ENCODE measurements at places on chromosomes 3 and 15.

DNA sequence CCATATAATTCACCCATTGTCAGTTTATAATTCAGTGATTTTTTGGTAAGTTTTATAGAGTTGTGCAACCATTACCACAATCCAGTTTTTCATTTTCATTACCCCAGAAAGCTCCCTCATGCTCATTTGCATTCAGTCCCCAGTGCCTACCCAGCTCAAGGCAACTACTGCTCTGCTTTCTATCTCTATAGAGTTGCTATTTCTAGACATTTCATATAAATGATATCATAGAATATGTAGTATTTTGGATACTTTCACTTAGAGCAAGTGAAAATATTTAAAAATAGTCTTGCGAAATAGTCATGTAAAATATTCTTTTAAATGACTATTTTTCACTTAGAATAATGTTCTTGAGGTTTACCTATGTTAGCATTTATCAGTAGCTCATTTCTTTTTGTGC lies 42.1 kb downstream of the ZNF654 start:
- no peak for DNase-seq

DNA sequence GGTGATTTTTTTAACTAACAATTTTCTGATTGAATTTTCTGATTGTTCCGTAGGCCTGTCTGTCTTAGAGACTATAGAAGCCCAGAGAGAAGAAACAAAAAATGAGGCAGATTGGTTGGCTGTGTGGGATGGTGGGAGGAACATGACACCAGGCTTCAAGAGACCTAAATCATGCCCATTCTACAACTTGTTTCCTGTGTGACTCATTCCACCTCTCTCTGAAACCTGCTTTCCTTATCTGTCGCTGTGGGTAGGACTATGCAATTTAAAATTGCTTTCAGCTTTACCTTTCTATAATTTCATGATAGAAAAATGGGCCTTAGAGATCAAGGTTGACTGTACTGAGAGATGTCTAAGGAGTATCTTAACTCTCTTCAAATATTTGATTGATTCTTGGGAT lies 44.5 kb downstream of the OXNAD1 start:
- DNase-seq = no peak

- DNase-seq = no peak
Measured at GRCh38 chr3:42658091-42658770, 4.7 kb downstream of the ZBTB47 start.

DNA sequence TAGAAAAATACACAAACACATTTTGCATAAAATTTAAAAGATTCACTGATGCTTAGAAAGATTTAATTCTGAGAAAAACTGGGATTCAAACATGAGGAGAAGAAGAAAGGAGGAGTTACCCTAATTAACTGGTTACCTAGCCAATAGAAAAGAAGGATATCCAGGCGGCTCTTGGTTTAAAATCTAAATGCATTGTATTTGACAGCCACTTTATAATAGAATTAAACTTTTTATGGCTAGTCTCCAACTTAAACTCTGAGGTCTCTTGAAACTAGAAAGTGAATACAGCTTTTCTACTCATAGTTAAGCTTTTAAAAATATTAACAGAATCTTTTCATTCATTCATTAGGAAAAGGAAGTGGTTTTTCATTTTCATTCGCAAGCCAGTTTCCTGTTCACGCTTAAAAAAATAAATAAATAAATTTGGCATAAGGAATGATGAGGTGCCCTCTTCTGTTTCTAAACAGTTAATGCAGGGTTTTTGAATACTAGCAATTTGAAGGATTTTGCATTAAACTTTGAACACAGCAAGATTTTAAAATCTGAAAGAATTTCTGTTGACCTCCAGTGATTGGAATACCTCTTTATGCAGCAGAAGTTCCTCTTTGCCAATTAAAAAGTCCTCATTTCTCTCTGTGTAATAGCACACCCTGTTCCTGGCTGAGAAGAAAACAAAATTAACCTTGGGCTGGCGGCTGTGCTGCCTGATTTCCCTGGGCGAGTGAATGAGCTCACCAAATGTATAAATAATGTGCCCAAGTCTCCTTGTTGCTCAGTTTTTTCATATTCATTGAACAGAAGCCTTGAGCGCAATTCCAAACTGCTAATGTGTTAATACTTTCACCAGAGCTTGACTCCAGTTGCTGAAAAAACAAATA lies 105.1 kb downstream of the ZMAT3 start:
- DNase-seq = peak; percentile 9

- peak; percentile 62 for DNase-seq
Measured at GRCh38 chr3:160554980-160555379, 10.4 kb downstream of the KPNA4 start.

- DNase-seq = no peak
Measured at GRCh38 chr3:196246612-196247308, 30.4 kb downstream of the SLC51A start.

- DNase-seq = no peak
Measured at GRCh38 chr15:70113304-70113700, 15.6 kb upstream of the TLE3 start.

- DNase-seq = no peak
Measured at GRCh38 chr3:45787551-45787950, 8.8 kb downstream of the SLC6A20 start.

- no peak for DNase-seq
Measured at GRCh38 chr3:89260721-89261120, 153.3 kb downstream of the EPHA3 start.

DNA sequence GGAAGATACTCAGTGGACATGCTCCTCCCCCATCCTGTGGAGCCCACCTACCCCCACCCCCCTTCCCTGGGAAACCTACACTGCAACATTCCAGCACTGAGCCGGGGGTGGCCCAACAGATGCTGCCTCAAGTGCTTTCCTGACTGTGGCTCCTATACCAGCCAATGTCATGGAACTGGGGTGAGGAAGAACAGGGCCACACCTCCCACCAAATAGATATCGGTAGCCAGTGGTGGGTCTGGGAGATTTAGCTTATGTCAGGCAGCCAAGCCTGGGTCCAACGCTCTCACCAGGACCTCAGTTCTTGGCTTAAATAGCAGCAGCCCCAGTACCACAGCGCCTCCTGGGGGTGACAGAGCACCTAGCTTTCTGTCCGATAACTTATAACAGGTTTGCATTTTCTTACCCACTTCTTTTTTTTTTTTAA lies 30.3 kb downstream of the CDC25A start:
- peak; percentile 38 for DNase-seq

DNA sequence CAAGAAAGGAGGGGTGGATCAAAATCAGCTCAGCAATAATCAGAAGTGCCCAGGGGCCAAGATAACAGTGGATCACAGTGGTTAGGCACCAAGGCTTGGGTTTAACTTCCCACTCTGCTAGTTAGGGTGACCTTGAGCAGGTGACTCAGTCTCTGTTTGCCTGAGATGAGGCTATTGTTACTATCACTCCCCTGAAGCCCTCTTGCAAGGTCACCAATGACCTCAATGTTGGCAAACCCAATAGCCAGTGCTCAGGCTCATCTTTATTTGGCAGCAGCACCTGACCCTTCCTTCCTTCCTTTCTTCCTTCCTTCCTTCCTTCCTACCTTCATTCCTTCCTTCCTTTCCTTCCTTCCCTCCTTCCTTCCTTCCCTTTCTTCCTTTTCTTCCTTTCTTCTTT lies 102.4 kb upstream of the HACD2 start:
- no peak for DNase-seq

- DNase-seq = no peak
Measured at GRCh38 chr15:43210172-43210745, 10.6 kb downstream of the EPB42 start.

GRCh38 chr3:690770-691169 lies 402.1 kb upstream of the CNTN6 start:
- DNase-seq = no peak

DNA sequence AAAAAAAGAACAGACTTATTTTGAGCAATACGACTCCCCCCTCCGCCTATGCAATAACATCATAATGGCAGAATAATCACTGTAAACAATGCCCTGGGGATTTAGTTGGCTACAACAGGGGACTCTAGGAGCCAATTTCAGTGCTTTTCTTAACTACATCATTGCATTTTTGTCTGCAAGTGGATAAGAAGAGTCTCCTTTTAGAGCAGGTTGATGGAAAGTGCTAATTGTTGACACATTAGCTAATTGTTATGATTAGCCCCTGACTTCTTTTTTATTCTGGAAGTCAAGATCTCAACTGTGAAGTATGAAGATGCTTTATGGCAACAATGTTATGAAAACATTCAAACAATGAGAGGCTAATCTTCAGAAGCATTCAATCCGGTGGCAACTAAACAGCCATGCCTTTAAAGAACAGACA lies 121.2 kb downstream of the MECOM start:
- no peak for DNase-seq

DNA sequence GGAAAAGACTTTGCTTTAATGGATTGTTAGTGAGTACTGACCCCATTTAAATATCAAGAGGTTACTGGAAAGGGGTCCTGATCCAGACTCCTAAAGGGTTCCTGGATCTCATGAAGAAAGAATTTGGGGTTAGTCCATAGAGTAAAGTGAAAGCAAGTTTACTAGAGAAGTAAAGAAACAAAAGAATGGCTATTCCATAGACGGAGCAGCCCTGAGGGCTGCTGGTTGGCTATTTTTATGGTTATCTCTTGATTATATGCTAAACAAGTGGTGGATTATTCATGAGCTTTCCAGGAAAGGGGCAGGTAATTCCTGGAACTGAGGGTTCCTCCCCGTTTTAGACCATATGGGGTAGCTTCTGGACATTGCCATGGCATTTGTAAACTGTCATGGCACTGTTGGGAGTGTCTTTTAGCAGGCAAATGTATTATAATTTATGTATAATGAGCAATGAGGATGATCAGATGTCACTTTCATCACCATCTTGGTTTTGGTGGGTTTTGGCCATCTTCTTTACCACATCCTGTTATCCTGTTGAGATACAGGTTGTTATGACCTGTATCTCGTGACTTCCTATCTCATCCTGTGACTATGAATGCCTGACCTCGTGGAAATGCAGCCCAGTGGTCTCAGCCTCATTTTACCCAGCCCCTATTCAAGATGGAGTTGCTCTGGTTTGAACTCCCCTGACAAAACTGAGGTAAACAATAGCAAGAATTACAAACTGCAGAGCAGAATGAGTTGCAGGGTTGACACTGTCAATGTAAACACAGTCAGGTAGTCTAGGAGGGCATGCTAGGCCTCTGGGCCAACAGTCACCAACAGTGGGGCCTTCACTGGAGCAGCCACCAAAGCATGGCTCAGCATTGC lies 10.3 kb upstream of the GPR160 start:
- DNase-seq = no peak

- no peak for DNase-seq
Measured at GRCh38 chr15:95520511-95520910, 810.0 kb upstream of the NR2F2 start.

DNA sequence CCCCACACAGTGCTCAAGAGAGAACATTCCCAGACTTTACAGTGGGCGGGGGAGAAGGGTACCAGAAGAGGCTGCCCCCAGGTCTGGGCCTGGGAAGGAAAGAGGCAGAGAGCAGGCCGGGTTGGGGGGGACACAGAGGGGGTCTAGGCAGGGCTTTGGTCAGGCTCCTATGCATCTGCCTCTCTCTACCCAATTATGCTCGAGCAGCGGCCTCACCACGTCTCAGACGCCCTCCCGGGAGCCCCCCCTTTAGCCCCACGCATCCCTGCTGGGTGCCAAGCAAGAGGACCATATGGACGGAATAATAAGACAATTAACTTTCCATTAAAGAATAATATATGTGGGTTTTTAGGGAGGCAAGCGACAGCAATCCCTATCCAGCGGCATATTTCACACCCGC lies 32.8 kb downstream of the CACNA2D2 start:
- DNase-seq = no peak

GRCh38 chr15:33029109-33029652 lies 165.3 kb downstream of the FMN1 start:
- DNase-seq = no peak

DNA sequence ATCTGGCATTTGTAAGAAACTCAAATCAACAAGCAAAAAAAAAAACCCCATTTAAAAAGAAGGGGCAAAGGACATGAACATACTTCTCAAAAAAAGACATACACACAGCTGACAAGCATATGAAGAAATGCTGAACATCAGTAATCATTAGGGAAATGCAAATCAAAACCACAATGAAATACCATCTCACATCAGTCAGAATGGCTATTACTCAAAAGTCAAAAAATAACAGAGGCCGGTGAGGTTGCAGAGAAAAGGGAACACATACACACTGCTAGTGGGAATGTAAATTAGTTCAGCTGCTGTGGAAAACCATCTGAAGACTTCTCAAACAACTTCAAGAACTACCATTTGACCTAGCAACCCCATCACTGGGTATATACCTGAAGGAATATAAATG lies 199.4 kb upstream of the THBS1 start:
- no peak for DNase-seq

DNA sequence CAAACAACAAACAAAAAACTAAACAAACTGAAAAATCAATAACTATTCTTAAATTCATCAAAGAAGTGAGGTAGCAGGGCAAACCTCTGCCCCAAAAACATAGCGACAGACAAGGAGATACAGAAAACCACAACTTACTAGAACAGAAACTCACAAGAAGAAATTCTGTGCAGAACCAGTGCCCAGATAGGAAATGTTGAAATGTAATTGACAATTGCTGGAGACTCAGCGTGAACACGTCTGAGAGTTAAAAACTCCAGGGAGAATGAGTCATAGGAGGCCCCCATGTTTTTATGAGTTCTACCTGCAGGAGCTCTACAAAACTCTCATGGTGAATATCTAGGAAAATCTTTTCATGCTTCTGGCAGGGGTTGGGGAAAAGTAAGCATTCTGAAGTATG lies 95.5 kb upstream of the SETMAR start:
- DNase-seq = no peak

GRCh38 chr3:161082063-161082462 lies 23.1 kb downstream of the B3GALNT1 start:
- DNase-seq = no peak

GRCh38 chr15:64013179-64014062 lies 32.9 kb downstream of the DAPK2 start:
- DNase-seq = peak; percentile 29

DNA sequence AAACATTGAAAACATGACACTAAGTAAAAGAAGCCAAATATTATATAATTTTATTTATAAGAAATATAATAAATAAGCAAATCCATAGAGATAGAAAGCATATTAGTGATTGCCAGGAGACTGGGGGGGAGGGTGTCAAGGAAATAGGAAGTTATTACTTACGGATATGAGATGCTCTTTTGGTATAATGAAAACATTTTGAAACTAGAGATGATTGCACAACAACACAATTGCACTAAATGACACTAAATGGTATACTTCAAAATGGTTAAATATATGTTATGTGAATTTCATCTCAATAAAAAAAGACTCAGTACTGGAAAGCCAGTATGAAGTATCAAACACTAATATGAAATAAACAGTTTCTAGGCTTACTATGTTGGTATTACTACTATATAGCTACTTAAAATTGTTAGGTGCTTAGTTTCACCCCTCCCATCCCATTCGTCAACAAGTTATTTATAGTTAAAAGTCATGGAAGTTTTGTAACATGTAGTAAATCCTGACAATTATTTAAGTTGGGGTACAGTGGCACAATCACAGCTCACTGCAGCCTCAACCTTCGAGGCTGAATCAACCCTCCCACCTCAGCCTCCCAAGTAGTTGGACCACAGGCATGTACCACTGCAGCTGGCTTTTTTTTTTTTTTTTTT lies 43.7 kb downstream of the STAG1 start:
- no peak for DNase-seq

GRCh38 chr3:102148598-102149337 lies 286.0 kb upstream of the ZPLD1 start:
- no peak for DNase-seq

GRCh38 chr15:33236841-33237509 lies 42.5 kb upstream of the FMN1 start:
- no peak for DNase-seq

All from SK-N-DZ (cell line).